Iris pigment epithelial cell (primary cell): ENCODE measurements at places on chromosomes 6 and 20.

GRCh38 chr6:113651120-113651519 is 206.0 kb upstream of the MARCKS start:
- no peak for DNase-seq

DNA sequence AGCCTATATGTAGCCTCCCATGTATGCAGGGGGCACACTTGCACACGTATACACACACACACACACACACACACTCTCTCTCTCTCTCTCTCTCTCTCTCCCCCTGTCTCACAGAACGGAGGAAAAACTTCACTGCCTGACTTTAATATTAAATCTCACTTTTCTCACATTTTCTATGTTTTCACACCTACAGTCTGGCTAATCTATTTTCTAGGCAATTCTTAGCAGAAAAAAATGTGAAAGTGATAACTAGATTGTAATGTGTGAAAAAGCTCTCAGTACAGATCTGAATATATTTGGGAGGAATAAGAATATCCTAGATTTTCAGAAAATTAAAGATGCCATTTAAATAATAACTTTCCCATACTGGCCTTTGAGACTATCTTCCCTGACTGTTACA is 120.9 kb downstream of the MCHR2 start:
- no peak for DNase-seq

DNA sequence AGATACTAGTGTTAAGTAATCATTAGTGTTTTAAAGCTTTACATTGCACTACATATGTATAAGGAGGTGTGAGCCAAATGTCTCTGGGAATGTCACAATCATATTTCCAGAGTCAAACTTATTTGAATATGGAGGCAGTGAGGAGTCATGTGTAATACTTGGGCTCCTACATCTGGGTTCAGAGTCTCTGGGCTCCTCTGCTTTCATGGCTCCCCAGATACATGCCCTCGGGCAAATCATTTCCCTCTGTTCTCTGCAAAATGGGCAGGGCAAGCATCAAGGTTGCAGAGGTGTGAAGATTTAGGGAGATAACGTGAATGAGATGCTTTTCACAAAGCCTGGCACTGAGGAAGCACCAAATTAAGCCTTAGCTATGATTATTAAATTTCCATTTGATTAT is 138.3 kb upstream of the SGK1 start:
- no peak for DNase-seq

- no peak for DNase-seq
These were observed 3.7 kb downstream of the MAP3K4 start for GRCh38 chr6:160995271-160995670.

- no peak for DNase-seq
These were observed 11.8 kb downstream of the MAS1 start for GRCh38 chr6:159902620-159903019.

DNA sequence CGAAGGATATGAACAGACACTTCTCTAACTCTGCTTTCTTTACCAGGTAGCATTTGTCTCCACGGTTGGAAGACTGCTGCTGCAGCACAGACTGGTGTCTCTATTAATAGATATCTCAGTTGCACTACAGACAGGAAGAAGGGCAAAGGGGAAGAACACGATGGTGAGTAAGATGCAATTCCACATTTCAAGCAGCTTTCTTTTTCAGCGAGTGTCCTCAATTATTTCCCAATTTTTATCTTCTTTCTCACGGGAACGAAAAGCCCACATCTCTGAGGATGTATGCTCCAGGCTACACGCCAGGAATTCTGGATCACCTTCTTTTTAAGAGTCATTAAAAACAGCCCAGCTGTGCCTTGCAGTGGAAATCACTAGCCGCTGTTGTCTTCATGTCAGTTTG is 311.6 kb upstream of the ECI2 start:
- peak; percentile 84 for DNase-seq
